ENCODE measurements at places on chromosomes 3 and 15. TPM values are rescaled to one million over a fixed set of nuclear protein-coding genes. Genes with fewer than 3 reads are reported as not detected.

DNA sequence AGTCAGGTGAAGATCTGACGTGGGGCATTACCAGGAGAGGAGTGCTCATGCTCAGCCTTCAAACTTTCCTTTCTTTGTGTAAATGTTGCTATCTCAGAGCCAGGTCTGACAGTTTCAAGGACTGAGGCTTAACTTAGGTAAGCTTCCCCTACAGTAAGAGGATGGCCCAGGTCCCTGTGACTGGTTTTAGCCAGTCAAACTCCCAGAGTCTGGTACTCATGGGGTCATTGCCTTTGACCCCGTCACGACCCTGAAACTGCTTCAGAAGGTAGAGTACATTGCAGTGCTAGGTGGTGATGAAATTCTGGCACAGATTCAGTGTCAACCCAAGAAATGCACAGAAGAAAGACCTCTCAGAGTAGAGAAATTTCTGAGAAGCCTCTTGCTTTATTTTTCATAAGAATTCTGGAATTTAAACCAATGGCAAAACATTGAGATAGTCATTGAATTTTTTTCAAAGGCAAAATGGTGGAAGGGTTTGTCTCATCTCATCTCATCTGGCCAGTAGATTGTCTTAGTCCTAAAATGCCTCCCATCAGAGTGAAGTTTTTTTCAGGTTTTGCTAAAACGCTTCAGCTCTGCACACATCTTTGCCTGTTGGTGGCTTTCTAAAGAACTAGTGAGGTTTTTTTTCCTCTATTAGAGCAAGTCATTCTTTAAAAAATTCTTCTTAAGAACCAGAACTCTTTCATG is 23.1 kb downstream of the ZBTB38 start:
- DNase-seq = no peak

DNA sequence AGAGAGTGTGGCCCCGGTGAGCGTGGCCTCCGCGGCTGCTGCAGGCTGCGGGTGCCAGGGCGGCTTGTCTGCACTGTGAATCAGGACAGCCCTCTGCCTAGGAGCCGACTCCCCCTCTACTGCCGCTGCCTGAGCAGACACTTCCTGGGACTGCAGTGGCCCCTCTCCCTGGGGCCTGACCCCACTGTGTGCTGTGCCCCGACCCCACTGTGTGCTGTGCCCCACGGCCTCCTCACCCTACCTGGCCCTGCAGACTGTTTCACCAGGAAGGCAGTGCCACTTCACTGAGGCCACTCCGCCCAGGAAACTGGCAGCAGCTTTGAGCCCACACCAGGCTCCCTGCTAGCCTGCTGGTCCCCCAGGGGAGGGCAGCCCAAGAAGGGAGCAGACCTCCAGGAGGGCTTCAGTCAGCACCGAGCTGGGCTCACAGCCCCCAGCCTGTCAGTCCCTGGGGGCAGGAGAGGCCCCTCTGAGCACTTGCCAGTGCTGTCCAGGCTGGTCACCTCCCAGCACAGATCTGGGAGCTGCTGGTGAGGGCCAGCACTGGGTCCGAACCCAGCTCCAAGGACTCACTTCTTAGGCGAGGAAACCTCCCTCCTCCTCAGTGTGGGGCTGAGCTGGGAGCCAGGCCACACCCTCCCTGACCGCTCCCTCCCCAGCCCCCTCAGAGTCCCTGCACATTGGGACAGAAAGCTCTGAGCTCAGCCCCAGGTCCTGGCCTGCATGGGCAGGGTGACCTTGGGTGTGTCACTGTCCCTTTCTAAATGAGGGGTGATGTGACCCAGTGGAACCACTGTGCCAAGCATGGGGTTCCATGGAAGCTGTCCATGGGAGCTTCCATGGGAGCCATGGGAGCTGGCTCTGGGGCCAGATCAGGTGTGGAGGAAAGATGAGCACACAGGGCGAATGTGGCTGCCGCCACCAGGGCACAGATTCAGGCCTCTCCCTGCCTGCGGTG is 56.8 kb downstream of the DNAJB8 start:
- DNase-seq = no peak

GRCh38 chr3:89032346-89033013 is 74.9 kb upstream of the EPHA3 start:
- no peak for DNase-seq

- DNase-seq = no peak
These were observed 36.6 kb upstream of the DPPA4 start for GRCh38 chr3:109373933-109374332.

Gene DUOXA2
- total RNA-seq = not detected

Gene ITIH3
- 0.45 TPM for total RNA-seq

Gene HCN4
- total RNA-seq = 5.9 TPM

Gene PIGZ
- 3.1 TPM for total RNA-seq

Gene CEP70
- 56.3 TPM for total RNA-seq

Gene GPR160
- total RNA-seq = 3.9 TPM

Gene STRIT1
- not detected for total RNA-seq

Measured in cerebellum (tissue), 4 donors.